Smooth muscle cell of bladder (primary cell): ENCODE measurements at places on chromosomes 12 and 14. TPM values are rescaled to one million over a fixed set of nuclear protein-coding genes. Genes with fewer than 3 reads are reported as not detected.

The COCH gene
- total RNA-seq: 0.14 and 0.18 TPM in 2 replicates

The P2RX2 gene
- not detected in 2 replicates for total RNA-seq

The L3HYPDH gene
- 46.6 and 49.1 TPM in 2 replicates for total RNA-seq

The BICDL1 gene
- not detected in 2 replicates for total RNA-seq

The SYNDIG1L gene
- total RNA-seq: not detected in 2 replicates

The MGAT4C gene
- total RNA-seq: under 0.01 TPM in 1 of 2 replicates, not detected in the other

The NEDD8 gene
- 226 and 239 TPM in 2 replicates for total RNA-seq

The ADAM20 gene
- total RNA-seq: 0.71 and 1.3 TPM in 2 replicates

The MYL2 gene
- not detected in 2 replicates for total RNA-seq

The POTEM gene
- total RNA-seq: not detected in 2 replicates

The TMEM132C gene
- not detected in 2 replicates for total RNA-seq

The RNF212B gene
- not detected in 2 replicates for total RNA-seq

The KRT73 gene
- not detected in 2 replicates for total RNA-seq

The ADAM21 gene
- total RNA-seq: 0.14 and 0.55 TPM in 2 replicates

The GALNT8 gene
- total RNA-seq: under 0.01 and 0.18 TPM in 2 replicates

The KRT82 gene
- not detected in 2 replicates for total RNA-seq

The TSPAN11 gene
- 0.18 and 1.1 TPM in 2 replicates for total RNA-seq

The USP44 gene
- total RNA-seq: 6.0 and 13.8 TPM in 2 replicates

The PRH1 gene
- 11.2 and 16.6 TPM in 2 replicates for total RNA-seq

The C12orf42 gene
- total RNA-seq: not detected in 2 replicates

The COA8 gene
- total RNA-seq: 17.1 and 17.6 TPM in 2 replicates

The FGD4 gene
- 6.0 and 8.8 TPM in 2 replicates for total RNA-seq

The NRL gene
- total RNA-seq: 0.28 and 0.46 TPM in 2 replicates

The ARHGEF40 gene
- 16.4 and 17.3 TPM in 2 replicates for total RNA-seq

The MIPOL1 gene
- 8.0 and 10.4 TPM in 2 replicates for total RNA-seq

The PLA2G1B gene
- not detected in 2 replicates for total RNA-seq

The B3GNT4 gene
- under 0.01 and 0.09 TPM in 2 replicates for total RNA-seq

The NTS gene
- 2.3 and 6.0 TPM in 2 replicates for total RNA-seq

The RNASE3 gene
- total RNA-seq: not detected in 2 replicates

The CCDC177 gene
- total RNA-seq: under 0.01 TPM in 2 replicates

The SLC4A8 gene
- total RNA-seq: 0.18 and 0.28 TPM in 2 replicates

The CATSPERB gene
- not detected in 2 replicates for total RNA-seq

The DICER1 gene
- total RNA-seq: 25.1 and 32.1 TPM in 2 replicates

The KRT74 gene
- total RNA-seq: not detected in 2 replicates

The ITGA7 gene
- total RNA-seq: 1.8 and 2.7 TPM in 2 replicates

The CRACR2A gene
- total RNA-seq: 5.1 and 9.0 TPM in 2 replicates

The POTEG gene
- total RNA-seq: not detected in 2 replicates

The NKX2-1 gene
- not detected in 2 replicates for total RNA-seq

The KRT72 gene
- total RNA-seq: not detected in 2 replicates

The SMCO2 gene
- total RNA-seq: 0.14 TPM in 1 of 2 replicates, not detected in the other

The FZD10 gene
- total RNA-seq: under 0.01 TPM in 1 of 2 replicates, not detected in the other

The MYH6 gene
- total RNA-seq: not detected in 2 replicates

The PPHLN1 gene
- 54.3 and 64.8 TPM in 2 replicates for total RNA-seq

The ANKRD33 gene
- total RNA-seq: 0.09 TPM in 1 of 2 replicates, not detected in the other

The SRRM4 gene
- under 0.01 TPM in 2 replicates for total RNA-seq

The RAB3IP gene
- total RNA-seq: 3.1 and 6.3 TPM in 2 replicates

The GPR137C gene
- 0.09 and 0.14 TPM in 2 replicates for total RNA-seq

The WASHC4 gene
- 67.1 and 74.7 TPM in 2 replicates for total RNA-seq

The SIX6 gene
- total RNA-seq: not detected in 2 replicates

The CMKLR1 gene
- total RNA-seq: 0.09 and 0.14 TPM in 2 replicates

The PLEK2 gene
- 3.0 and 3.7 TPM in 2 replicates for total RNA-seq

The CCDC175 gene
- not detected in 2 replicates for total RNA-seq

The TOMM20L gene
- total RNA-seq: not detected in 2 replicates
